Dermis microvascular lymphatic vessel endothelial cell (primary cell): ENCODE measurements at places on chromosomes 3 and 15. TPM values are rescaled to one million over a fixed set of nuclear protein-coding genes. Genes with fewer than 3 reads are reported as not detected.

RHCG gene
- not detected in 2 replicates for total RNA-seq

EPHB1 gene
- total RNA-seq, result 1.4 and 3.8 TPM in 2 replicates

SLCO2A1 gene
- 1.2 and 8.0 TPM in 2 replicates for total RNA-seq

ADAMTS17 gene
- under 0.01 and 0.13 TPM in 2 replicates for total RNA-seq

GOLGA8J gene
- total RNA-seq, result not detected in 2 replicates

CCDC191 gene
- total RNA-seq, result 0.77 and 1.1 TPM in 2 replicates

C3orf22 gene
- total RNA-seq, result not detected in 2 replicates

EBLN2 gene
- total RNA-seq, result 2.9 and 3.0 TPM in 2 replicates

KNG1 gene
- not detected in 2 replicates for total RNA-seq

SEMA4B gene
- 5.6 and 11.3 TPM in 2 replicates for total RNA-seq

CASR gene
- not detected in 2 replicates for total RNA-seq

ACVR2B gene
- total RNA-seq, result 2.7 and 3.3 TPM in 2 replicates

ATG3 gene
- total RNA-seq, result 53.5 and 62.0 TPM in 2 replicates

KCNMB3 gene
- 2.1 and 2.7 TPM in 2 replicates for total RNA-seq
